ENCODE measurements at places on chromosomes 12 and 14.

- no peak for DNase-seq
Observed at GRCh38 chr12:113874326-113874725, 91.8 kb downstream of the RBM19 start.

- no peak for DNase-seq
Observed at GRCh38 chr12:83476695-83477690, 790.3 kb downstream of the TMTC2 start.

DNA sequence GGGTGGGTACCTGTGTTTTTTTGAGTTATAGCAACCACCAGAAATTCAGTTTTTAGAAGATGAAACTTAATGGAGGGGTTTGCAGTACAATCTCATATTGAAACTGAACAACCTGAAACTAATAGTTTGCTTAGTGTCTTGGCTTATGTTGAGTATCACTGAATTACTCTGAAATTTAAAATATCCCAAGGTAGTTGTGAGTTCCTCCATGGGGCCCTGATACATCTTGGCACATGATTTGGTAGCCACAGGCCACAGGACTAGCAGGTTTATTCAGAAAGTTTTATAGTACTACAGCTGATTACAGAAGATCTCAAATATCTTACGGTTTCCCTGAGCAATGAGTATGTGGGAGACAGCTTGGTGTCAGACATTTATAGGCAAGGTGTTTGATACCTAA, 10.4 kb downstream of the PTGES3 start:
- no peak for DNase-seq

GRCh38 chr14:77991128-77991772, 178.9 kb upstream of the NRXN3 start:
- no peak for DNase-seq

GRCh38 chr12:18849080-18849479, 111.2 kb downstream of the CAPZA3 start:
- DNase-seq, result no peak

DNA sequence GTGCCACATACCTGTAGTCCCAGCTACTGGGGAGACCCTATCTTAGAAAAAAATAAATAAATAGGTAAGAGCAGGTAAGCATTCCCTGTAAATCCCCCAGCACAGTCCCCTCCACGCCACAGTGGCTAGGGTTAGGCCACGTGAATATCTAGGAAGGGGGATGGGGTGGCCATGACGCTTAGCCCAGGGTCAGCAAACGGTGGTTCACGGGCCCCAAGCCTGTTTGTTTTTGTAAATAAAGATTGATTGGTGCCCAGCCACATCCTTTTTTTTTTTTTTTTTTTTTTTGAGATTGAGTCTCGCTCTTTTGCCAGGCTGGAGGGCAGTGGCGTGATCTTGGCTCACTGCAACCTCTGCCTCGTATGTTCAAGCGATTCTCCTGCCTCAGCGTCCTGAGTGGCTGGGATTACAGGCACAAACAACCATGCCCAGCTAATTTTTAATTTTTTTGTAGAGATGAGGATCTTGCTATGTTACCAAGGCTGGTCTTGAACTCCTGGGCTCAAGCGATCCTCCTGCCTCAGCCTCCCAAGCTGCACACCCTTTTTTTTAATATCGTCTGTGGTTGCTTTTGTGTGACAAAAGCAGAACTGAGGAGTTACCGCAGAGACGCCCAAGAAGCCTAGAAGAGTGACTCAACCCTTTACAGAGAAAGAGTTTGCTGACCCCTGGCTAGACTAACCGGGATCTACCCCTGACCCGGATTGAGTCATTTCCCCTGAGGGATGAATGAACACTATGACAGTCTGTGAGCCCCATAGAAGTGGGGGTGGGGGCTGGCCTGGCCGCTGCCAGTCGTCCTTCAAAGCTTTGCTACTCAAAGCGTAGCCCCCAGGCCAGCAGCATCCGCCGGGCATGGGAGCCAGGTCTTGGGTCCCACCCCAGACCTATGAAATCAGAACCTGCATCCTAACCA, 113.7 kb upstream of the NCOR2 start:
- peak; percentile 39 for DNase-seq

DNA sequence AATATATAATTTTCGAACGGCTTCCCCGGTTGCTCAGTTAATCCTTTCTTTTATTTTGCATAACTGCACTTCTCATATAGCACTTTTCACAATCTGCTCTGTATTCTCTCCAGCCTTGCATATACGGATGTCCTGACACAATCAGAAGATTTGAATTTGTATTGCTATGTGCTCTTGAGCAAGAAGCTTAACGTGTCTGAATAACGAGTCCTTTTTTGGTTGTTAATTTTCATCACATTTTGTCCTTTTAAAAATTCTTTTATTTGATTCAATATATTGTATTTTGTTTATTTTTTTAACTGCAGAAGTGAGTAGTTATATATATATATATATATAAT, 17.6 kb downstream of the A2M start:
- no peak for DNase-seq

- no peak for DNase-seq
Observed at GRCh38 chr12:46886541-46887041, 60.8 kb upstream of the SLC38A4 start.

GRCh38 chr12:28629691-28630090, 439.4 kb downstream of the CCDC91 start:
- DNase-seq, result no peak

- DNase-seq, result no peak
Observed at GRCh38 chr14:61019537-61019936, 38.5 kb downstream of the SLC38A6 start.

DNA sequence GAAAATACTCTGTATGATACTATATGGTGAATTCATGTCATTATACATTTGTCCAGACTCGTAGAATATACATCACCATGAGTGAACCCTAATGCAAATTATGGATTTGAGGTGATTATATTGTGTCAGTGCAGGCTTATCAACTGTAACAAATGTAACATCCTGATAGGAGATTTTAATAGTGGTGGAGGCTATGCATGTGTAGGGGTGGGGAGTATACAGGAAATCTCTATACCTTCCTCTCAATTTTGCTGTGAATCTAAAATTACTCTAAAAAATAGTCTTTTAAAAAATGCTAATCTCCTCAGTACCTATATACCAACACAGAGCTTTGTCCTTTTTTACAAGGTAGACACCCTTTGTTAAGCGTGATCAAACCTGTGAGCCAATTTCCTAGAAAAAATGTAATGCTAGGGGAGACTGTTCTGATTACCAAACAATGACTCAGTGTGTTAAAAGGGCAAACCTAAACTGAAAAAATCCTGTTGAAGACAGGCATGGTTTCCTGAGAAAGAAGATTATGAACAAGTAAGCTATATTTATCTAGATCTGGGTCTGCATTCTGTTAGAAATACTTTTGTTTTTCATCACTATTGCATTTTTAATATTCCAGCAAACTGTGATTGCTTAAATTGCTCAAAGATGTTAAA, 170.9 kb downstream of the DUSP6 start:
- no peak for DNase-seq

GRCh38 chr14:36171607-36172006, 4.9 kb downstream of the PTCSC3 start:
- DNase-seq, result no peak

- no peak for DNase-seq
Observed at GRCh38 chr12:114391088-114391487, 14.9 kb downstream of the TBX5 start.

DNA sequence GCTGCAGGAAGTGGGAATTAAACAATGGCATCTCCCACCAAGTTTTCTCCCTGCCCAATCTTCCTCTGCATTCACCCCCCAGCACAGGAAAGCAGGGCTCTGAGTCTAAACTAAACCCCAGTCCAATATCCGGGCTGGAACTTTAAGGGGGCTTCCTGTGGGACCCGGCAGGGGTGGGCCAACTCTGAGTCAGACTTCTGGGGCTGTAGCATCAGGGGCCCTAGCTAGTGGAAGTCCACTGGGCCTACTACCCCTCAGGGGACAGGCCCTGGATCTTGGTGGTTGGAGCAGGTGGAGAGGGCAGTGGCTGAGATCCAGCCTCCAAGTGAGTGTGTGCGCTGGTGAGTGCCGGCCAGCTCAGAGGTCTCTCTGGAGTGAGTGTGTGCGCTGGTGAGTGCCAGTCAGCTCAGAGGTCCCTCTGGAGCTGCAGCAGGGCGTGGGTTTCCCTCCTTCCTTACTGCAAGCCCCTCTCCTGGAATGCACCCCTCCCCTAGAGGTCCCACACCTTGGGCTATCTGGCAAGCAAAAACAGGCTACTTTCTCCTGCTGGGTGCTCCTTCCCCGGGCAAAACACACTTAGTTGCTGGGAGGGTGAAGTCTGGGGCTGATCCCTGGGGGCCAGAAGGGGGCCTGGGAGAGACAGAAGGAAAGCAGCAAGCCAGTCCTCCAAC, 5.6 kb upstream of the LHX5 start:
- DNase-seq, result no peak

Data from activated CD4-positive, alpha-beta T cell treated with anti-CD3 and anti-CD28 coated beads, Interleukin-2, amount 50 U/mL, for 48 hours (primary cell).